Activated T-cell treated with anti-CD3 and anti-CD28 coated beads, Interleukin-2, amount 50 U/mL, for 4 hours (primary cell): ENCODE measurements at places on chromosomes 5 and 9.

- DNase-seq = no peak
Observed at GRCh38 chr9:81213456-81213855, 475.9 kb downstream of the TLE1 start.

DNA sequence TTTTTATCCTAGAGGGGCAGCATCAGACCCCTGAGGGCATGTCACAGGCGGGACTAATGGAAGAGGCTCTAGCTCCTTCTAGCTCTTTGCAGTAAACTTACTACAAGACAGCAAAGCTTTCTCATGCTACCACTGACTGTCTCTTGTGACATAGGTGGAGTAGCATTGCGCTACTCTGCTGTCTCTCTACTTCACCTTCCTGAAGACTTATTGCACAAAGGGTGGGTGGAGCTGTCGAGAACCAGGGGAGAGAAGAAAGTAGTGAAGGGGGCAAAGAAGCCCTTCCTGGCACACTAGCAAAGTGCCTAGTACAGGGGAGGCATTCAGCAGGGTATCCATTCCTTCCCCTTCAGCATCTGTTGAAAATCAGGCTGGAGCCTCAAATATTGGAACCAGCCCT is 36.1 kb upstream of the NEK6 start:
- no peak for DNase-seq

- no peak for DNase-seq
Observed at GRCh38 chr5:173010547-173011464, 27.2 kb downstream of the ATP6V0E1 start.

GRCh38 chr9:121721770-121722169 is 70.3 kb downstream of the DAB2IP start:
- no peak for DNase-seq

DNA sequence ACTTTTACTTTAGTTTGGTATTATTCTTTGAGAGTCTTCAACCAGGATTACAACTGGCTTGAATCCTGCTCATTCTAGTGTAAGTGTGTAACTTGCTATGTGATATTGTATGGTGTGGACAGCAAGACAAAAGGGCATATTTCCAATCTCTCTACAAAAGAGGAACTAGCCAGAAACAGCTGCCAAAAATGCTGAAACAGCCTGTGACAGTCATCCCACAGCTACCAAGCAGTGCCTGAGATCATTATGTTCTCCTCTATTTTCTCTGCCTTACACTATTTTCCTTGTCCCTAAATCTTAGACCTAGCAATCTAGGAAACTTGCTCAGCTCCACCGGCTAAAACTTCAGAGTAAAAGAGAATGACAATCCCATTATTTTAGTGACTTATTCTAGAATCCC is 42.8 kb downstream of the WDR41 start:
- DNase-seq = no peak

GRCh38 chr9:98045234-98046179 is 11.0 kb upstream of the NANS start:
- DNase-seq = no peak

GRCh38 chr5:178212241-178213002 is 8.1 kb downstream of the HNRNPAB start:
- DNase-seq = no peak

- no peak for DNase-seq
Observed at GRCh38 chr9:90256345-90256744, 386.3 kb downstream of the DIRAS2 start.

DNA sequence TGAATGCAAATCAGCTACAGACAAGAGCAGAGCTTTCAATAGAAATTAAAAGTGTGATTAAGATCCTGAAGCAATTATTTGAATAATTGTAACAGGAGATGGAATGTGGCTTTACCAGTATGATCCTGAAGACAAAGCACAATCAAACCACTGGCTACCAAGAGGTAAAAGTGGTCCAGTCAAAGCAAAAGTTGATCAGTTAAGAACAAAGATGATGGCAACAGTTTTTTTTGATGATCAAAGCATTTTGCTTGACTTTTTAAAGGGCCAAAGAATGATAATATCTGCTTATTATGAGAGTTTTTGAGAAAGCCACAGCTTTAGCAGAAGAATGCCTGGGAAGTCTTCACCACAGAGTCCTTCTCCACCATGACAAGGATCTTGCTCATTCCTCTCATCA is 409.2 kb downstream of the CSNK1G3 start:
- DNase-seq = no peak

DNA sequence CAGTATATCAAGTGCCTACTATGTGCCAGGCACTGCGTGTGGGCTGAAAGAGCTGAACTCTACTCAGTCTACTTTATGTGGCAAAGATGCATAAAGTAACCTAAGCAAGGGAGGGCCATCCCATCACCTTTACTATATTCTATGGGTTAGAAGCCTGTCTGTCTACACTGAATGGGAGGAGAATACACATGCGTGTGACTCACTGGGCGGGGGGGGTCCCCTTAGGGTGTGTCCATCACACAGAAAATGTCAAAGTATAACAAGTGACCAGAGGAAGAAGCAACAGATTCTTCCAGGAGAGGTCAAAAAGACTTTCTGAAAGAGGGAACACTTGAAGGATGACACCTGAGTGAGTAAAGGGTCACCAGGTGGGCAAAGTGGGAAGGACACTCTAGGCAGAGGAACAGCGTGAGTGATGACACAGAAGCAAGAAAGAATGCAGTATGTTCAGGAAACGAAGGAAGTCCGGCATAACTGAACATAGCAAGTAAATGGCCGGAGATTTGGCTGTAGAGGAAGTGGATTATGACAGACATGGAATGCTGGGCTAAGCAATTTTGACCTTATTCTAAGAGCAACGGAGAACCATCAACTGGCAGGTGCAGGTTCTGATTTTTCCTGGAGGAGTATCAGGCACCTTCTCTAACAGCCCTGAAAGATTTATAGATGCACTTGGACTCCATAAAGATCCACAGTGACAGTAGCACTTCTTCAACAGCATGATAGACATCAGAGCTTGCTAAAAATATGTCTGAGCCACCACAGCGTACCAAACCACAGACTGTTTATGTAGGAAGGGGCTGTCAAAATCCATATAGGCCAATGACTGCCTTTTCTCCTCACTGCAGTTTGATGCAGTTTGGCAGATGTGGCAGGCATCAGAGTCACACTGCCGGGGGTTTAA is 8.0 kb upstream of the WHRN start:
- DNase-seq = no peak

DNA sequence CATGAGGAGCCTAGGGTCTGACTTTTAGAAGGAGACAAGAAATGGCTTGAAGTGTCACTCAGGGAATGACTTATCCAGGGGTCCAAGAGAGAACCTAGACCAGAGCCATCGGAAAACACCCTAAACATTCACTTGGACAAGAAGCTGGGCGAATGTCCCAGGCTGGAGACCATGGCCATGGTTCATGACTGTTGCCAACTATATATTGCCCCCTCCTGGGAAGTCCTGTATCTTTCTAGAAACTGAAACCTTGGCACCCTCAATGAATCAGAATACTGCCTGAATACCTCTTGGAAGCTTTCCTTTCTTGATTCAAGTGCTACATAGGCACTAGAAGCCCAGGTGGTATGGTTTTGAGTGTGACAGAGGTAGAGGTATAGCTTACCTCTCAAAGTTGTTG is 29.9 kb downstream of the TRMO start:
- no peak for DNase-seq
